ENCODE measurements at places on chromosomes 16 and 17.

DNA sequence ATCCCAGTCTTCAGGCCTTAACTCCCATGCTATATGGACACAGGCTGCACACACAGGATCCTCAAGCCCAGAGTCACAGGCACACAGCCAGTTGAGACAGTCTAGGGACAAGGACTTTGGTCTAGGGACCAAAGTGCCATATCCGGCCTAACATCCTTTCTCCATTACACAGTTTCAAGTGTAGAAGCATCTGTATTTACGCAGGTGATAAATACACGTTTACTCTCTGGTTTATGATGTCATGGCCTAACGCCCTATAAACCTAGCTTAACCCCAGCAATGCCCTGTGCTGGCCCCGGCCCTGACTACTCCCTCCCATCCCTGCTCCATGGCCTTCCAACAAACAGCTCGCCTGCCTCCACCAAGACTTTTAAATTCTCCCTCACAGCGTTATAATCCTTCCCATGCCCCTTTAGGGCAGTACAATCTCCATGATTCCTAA lies 17.1 kb downstream of the CUEDC1 start:
- DNase-seq = no peak

DNA sequence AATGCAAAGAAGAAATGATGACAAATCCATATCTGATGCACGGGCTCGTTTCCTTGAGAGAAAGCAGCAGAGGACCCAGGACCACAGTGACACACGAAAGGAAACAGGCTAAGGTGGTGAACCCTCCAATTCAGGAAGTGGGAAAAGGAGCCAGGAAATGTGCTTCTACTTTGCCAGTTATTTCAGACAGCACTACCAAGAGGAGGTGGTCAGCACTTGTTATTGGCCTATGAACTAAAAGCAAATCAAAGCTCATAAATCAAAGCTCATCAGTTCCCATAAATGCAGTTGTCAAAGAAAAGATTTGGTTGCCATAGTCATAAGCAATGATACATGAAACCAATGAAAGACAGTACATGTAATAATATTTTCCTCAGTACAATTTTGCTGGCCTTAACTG lies 12.6 kb upstream of the CLTC start:
- no peak for DNase-seq

DNA sequence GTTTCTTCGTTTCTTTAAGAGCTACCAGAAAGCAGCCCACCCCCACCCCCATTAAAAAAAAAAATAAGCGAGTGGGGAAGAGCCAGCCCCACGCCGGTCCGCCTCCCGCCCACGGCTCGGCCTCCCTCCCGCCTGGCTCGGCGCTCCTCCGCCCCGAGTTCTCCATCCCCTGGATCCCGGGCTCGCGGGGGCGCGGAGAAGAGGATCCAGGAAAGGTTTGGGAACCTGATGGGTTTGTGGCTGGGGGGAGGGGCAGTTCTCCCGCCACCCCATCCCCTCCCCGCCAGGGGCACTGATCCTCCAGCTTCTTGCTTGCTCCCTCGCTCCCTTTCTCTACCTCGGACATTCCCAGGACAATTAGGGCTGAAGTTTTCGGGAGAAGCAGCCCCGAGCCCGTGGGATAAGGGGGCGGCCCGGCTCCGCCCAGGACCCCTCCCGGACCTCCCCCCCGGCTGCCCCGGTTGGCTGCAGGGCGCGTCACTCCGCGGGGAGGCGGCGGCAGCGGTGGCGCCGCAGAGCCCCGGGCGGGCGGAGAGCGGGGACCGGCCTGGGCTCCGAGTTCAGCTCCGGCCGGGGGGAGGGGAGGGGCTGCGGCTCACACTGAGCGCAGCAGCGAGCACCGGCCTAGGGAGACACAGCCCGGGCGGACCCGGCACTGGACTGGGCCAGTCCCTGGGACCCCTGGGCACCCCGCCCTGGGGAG lies 1.0 kb upstream of the SALL1 start:
- peak; percentile 59 for DNase-seq

DNA sequence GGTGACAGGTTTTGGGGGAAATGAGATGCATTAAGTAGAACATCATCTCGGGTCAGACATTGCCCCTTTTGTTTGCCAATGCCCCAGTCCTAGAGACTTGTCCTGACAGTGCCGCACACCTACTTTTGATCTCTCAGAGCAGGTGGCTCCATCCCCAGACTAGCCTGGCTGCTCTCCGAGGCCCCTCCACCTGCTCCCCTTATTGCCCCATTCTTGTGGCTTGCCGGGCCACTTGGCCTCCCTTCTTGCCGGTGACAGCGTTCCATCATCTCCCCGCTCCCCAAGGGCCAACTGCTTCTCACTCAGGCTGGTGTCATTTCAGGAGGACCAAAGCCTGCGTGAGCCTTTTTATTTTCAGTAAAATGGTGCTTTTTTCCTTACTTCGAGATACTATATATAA lies 14.9 kb downstream of the UBFD1 start:
- no peak for DNase-seq

DNA sequence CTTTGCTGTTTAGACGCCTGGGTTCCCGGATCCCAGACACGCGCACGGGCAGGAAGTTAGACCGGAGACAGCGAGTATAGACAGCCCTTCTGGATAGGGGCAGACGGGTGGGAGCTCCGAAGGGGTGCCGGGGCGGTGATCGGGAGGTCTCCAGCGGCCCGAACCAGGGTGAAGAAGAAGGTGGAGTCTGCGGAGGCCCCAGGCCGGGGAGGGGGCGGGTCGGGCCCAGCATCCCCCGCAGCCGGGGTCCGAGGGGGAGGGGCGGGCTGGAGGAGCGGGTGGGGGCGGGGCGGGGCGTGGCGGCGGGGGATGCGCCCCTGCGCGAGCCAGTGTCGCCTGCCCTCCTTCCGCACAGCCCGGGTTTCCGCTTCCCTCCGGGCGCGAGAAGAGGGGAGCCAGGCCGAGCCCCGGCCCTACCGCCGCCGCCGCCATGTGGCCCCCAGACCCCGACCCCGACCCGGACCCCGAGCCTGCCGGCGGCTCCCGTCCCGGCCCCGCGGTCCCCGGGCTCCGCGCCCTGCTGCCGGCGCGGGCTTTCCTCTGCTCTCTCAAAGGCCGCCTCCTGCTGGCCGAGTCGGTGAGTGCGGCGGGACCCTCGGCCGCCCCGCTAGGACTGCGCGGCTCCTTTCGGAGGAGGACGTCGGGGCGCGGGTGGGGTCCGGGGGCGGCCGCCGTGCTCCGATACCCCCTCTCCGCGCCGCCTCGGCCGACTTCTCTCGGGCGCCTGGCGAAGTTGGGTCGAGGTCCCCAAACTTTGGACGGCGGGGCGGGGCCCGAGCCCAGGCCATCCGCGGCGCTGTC lies at the start of gene CMTM3:
Gene CMTM3, plus strand, starts transcription at position 329 of the 801 bp plus-strand sequence. Its CDS starts 102 bp downstream, at position 431.
- DNase-seq = no peak

DNA sequence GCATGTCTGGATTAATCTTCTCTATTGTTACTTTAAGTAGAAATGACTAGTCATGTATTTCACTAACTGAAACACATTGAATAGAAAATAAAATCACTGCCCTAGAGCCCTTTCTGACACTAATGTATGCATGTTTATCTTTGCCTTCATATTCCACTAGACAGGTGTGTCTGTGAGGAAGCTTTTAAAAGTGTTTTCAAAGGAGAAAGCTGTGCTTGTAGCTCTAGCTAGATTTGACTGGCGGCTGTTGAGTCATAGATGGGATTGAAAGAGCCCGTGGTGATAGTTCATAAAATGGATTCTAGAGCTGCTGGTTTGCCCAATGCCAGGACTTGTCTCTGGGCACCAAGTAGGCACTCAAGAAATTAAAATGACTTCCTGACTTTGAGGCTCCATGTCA lies 189.0 kb upstream of the PIRT start:
- DNase-seq = no peak

Data from AG09309 (cell line).